Stimulated activated CD8-positive, alpha-beta memory T cell treated with anti-CD3 and anti-CD28 coated beads, Interleukin-4, amount 100 ng/mL, for 1 hour (primary cell): ENCODE measurements at places on chromosomes 11 and 22.
A peak's percentile ranks its signal among the peaks of the same experiment; 100 is the strongest.

GRCh38 chr22:20802452-20802851 is 28.5 kb downstream of the SERPIND1 start:
- no peak for DNase-seq

- peak; percentile 13 for DNase-seq
Measured at GRCh38 chr11:75429902-75430713, 2.9 kb downstream of the KLHL35 start.

DNA sequence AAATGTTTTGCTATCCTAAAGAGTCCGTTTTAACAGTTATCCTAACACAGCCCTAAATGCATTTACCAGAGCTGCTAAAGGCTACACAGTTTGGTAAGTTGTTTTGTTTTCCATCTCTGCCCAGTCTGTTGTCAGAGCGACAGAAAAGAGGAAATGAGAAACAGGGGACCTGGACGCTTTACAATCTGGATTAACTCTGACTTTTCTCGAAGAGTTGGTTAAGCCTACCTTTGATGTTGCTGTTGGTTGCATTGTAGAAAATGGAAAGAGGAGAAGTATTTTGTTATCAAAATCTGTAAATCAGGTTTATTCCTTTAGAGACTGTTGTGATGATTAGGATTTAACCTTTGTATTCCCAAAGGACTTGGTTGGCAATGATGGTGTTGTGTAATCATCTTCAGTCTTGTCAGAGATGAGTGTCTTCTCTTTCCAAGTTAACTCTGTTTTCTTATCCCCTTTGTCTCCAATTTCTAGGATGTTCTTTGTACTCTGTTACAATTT is 481 bp downstream of the ANGPTL5 start:
- DNase-seq, result no peak

GRCh38 chr22:23053912-23054530 is 16.3 kb upstream of the GNAZ start:
- no peak for DNase-seq

DNA sequence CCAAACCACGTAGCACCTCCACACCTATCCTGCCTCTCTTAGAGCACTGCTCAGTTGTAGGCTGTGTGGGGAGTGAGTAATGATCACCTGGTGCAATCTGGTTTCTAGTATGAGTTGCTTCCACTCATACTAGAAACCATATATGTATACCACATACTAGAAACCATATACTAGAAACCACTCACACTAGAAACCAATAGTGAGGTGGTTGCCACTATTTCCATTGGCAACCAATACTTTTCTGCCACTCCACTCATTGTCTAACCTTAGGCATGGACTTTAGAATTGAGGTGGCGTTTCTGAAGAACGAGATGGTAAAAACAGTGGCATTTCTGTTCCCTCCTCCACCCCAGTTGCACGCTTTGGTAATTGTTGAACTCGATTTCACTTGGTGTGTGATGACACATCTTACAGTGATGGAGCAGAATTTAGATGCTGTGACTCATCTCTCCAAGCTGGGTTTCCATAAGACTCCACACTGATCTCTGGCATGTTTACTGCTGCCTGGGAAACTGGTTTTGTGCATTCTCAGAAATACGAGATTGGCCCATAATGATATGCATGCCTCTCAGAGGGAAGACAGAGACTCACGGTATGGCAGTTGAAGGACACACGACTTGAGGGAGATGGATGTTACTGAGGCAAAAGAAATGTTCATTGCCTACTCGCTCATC is 82.9 kb downstream of the KIRREL3 start:
- no peak for DNase-seq

DNA sequence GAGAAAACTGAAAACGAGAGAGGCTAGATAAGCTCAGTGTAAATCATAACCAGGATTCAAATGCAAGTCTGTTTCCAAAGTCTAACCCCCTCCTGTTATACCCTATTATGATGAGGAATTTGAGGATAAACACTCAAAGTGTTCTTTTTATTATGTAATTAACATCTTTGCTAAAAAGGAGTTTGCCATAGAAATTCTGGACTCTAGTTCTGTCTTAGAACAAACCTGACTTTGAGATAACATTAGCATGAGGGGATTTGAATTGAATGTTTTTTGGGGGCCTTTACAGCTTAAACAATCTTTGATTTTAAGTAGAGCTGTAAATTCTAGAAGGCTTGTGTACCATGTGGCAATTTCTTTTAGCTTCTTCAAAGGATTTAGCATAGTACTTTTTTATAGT is 9.5 kb downstream of the C11orf54 start:
- DNase-seq, result no peak

- DNase-seq, result no peak
Measured at GRCh38 chr11:45475173-45475572, 189.0 kb upstream of the SYT13 start.

GRCh38 chr11:118051611-118052461 is 25.0 kb upstream of the TMPRSS4 start:
- DNase-seq, result peak; percentile 22

GRCh38 chr11:2186669-2187279 is 15.2 kb upstream of the TH start:
- peak; percentile 6 for DNase-seq

DNA sequence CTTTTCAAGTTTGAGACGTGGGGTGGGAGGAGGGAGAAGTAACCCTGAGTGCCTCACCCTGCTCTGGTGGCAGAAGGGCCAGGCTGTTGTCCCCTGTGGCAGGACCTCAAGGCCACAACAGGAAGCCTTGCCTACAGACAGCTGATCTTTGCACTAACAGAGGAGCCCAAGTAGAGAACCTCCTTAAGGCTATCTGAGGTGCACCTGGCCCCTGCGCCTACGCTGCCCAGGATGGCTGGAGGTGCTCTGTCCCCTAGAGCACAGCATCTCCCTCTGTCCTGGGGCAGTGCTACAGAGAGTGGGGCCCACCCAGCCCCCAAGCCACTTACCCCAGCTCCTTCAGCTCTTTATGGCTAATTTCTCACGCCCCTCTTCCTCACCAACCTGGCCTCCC is 27.0 kb downstream of the MYO7A start:
- no peak for DNase-seq

DNA sequence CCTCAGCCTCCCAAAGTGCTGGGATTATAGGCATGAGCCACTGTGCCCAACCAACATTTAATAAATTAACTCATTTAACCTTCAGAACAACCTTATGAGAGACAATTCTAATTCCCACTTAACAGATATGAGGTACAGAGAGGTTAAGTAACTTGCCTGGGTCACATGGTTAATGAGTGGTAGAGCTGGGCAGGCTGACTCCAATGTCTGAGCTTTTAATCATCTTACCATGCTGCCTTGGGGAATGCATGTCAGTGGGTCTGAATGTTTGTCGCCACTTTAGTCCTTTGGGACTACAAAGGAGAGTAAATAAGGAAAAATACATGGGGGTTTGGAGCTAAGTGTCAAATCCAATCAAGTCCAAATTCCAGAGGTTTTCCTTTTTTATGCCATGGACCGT is 11.2 kb upstream of the PIK3C2A start:
- no peak for DNase-seq

DNA sequence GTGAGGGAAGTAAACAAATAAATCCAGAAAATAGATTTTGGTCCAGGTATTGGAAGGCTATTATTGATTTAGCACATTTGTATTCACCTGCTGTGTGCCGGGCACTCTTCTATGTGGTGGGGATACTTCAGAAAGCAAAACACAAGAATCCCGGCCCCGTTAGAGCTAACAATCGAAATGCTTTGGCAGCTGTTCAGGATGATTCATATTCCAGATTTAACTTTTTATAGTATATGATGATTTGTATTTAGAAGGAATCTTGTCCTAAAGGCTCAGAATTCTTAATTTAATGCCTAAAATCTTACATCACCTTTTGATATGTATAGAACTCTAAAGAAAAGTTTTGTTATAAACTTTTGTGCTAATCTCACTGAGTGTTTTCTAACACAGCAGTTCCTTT is 28.0 kb downstream of the ZC3H12C start:
- no peak for DNase-seq

DNA sequence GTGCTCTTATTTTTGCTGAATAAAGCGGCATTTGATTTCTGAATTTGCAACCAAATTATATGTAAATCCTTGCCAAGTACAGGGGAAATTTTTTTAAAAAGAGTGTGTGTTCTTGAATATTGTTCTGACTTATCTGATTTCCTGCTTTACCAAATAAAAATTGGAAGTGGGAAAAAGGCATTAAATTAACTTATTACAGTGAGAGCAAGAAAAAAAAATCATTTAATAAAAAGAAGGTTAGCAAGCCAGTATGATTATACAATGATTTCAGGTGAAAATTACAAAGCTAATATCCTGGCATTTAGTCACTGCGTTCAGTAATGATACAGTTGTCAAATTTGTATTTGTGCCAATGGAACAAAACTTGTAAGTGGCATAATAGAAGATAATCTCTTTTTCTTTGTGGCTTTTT is 82.1 kb upstream of the PPARA start:
- DNase-seq, result no peak

DNA sequence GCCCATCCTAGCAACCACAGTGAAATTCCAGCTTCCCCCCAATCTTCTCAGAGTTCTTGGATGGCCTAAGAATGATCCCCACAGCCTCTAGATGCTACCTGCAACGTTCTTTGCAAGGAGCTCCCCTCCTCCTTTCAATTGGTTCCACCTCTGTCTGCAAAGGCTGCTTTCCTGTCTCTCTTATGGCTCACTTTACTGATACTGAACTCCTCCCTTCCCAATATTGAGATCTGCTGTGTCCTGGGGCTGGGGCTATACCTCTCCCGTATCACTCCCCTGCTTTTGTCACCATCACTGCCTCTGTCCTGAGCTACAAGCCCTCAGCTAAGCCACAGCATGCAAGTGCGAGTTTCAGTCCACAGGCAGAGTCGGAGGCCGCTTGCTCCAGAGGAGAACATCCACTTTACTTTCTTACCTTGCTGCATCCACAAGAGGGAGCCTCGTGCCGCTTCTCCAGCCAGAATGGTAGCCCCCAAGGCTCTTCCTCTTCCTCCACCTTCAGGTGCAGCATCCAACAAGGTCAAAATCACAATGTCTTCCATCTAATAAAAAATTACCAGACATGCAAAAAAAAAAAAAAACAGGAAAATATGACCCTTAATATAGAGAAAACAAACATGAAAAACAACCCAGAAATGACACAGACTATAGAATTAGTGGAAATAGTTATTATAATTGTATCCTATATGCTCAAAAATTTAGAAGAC is 48.6 kb upstream of the TMEM45B start:
- no peak for DNase-seq

DNA sequence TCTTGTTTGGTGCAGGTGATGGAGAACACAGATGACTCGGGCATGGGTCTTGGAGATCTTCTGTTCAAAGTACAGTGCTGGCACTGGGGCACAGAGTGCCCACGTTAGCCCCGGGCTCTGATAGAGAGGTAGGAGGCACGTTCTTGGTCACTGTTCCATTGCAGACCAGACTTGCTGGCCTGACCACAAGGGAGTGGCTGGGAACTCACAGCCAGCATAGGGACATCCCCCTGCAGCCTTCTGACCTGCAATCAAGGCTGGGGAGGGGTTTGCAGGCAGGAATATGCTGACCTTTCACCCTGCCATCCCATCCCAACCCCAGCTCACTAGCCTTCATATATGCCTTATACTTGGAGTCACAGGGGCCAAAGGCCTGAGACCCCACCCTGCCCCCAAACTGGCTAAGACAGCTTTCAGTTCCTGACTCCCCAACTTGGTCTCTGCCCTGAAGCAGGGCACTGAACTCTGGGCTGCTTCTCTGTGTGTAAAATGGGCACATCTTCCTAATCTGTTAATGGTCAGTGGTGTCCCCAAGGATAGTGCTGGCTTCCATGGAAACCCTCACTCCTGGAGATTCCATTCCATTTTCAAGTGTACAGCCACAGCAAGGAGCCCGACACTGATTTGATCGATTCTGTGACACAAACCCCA is 4.6 kb downstream of the MRPL49 start:
- DNase-seq, result no peak

DNA sequence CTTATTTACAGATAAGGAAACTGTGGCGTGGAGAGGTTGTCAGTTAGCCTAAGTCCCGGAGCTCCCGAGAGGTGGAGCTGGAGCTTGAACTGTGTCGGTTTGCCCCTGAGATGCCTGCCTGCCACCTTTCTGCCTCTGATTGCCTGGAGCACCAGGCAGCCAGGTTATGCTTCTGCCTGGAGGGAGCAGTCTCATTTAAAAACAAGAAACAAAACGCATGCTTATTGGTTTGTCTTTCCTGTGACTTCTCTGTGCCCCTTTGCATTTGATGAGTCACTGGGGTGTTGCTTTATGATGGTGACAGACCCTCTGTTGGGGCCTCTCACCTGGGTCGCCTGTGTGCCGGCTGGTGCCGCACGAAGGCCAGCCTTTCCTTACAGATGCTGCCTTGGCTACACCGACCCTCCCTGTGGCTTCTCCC is 12.2 kb downstream of the AP2A2 start:
- DNase-seq, result no peak

GRCh38 chr11:70493089-70493474 is 94.8 kb downstream of the CTTN start:
- DNase-seq, result no peak

DNA sequence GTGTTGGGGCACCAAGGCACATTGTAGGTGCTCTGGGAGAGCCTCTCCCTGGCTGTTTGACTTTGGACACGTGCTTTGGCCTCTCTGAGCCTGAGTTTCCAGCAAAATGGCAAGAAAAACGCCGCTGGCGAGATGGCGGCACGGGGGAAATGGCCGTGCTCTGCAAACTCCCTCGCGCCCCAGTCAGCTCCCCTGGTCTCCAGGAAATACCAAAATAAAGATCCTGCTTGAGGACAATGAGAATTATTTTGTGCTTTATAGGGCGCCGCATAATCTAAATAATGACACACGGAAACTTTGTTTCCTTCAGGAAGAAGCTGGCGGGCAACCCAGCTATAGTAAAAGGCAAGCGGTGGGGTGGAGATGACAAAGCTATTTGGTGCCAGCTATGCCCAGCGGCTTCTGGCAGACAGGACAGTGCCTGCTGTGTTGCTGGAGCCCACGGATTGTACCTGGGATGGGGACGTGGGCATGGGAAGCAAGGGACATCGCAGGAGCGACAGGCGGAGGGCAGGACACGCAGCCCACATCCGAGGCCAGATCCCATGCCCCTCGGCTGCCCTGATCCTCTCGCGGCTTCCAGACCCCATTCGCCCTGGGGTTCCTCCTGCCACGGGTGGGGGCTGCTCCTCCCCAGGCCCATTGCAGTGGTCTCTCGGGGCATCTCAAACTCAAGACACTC is 26.3 kb upstream of the RFPL3 start:
- no peak for DNase-seq

DNA sequence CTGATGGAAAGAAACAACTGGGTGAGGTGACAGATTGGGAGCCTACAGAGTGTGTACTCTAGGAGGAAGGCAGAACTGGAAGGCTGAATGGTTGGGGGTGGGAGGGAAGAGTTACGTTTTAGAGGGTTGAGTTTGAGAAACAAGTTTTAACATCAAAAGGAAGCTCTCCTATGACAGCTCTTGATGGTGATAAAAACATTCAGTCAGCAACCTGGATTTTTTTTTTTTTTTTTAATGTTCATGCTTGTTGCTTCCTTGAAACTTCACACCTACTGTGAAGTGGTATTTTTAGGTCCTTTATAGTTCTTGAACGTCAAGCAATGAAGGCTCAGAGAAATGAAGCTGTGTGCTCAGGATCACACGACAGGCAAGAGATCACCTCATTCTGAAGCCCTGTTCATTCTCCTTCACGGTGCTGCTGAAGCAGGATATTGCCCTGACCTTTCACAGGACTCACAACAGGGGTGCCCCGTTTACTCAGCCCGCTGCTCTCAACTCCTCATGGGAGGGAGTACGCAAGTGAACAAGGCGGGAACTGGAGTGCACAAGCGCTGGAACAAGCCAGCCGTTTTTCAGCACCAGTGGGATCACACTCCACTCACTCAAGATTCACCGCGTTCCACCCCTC is 1.6 kb upstream of the TMEM109 start:
- no peak for DNase-seq
